ENCODE measurements at places on chromosomes 4 and X.

- no peak for DNase-seq
Measured at GRCh38 chr4:38728631-38729141, 54.1 kb downstream of the TLR10 start.

GRCh38 chr4:16858275-16858752 is 40.1 kb downstream of the LDB2 start:
- peak; percentile 88 for DNase-seq

DNA sequence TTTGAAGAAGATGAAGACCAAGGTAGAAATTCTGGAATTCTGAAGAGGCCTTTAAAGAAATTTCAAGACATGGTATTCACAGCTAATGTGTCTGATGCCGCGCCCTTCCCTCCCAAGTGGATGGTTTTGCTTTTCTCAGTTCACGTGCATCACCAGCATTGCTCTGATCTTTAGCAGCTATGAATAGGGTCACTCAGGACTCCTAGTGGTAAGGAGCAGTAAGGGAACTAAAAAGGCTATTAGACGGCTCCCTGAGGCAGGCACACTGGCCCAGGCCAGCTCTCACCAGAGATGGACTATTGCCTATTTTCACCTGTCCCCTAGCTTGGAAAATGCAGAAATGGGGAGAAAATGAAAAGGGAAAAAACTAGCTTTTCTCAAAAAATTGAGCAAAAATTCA is 447.5 kb upstream of the RASGEF1B start:
- DNase-seq = peak; percentile 3

DNA sequence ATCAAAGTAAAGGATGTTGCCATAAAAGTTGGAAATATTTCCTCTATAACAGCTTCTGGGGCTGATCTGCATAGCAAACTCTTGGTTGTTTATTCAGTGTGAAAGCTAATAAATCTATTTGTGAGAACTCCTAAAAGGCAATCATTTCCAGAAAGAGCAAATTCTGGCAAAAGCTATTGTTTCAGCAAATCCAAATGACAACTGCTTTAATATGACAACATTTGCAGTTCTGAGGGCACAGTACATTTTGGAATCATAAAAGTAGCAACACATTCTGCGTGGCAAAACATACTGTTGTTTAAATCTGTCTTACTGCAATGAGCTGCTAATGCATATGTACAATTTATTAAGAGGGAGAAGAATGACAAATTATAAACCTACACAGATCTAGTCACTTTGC is 818.1 kb downstream of the FSTL5 start:
- DNase-seq = no peak

DNA sequence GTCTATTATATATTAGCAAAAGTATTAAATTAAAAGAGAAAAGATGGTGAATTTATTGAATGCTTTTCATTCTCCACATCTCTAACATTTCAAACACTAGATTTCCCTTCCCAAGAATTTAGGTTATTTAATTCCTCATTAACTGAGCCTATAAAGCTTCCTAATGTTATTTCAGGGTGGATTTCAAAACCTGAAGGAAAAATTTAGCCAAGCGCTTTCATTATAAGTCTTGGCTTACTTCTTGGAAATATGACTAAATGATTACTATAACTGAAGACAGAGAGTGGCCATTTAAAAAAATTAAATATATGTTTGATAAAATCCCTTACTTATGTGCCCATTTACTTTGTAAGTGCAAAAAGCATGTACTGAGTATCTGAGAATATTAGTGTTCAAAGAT is 141.8 kb upstream of the ARSJ start:
- DNase-seq = no peak

DNA sequence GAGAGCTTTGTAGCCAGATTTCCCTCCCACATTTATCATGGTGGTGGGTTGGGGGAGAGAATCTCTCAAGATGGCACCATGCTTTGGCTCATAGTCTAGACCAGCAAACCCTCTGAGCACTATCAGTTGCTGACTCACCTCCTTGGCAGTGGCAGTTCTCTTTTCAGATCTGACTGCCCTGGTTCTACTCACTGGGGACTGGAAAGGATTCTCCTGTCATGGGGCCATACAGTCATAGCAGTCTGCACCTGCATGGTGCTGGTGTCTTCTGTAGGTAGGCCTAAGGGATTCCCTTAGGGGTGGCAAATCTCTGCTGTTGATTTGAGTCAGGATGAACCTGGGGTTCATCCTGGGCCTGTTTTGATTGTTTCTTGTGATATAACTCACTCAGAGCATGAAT is 2.6 kb downstream of the TEX13B start:
- DNase-seq = no peak

GRCh38 chrX:110304884-110305283 is 13.0 kb downstream of the AMMECR1 start:
- no peak for DNase-seq

DNA sequence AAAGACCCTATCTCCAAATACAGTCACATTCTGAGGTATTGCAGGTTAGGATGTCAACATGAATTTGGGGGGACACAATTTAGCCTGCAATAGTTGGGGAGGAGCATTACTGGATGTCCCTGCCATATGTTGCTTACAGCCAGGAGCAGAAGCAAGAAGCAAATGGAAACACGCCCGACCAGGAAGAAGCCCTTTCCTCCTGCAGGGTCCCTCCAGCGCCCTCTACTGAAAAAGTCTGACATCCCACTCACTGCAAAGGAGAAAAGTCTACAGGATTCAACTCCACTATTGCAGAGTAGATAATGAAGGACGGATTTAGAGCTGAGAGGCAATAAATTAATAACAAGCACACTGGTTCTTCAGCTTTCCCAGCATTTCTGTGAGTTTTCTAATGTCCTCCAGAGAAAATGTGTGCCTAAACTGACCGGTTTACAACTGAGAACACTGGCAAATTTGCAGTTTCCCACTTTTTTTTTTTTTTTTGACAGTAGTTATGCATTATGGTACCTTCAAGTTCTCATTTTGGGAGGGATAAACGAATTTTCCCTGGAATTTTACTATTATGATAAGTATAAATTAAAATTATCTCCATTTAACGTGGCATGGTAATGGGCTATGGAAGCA is 31.7 kb downstream of the COQ2 start:
- peak; percentile 68 for DNase-seq

DNA sequence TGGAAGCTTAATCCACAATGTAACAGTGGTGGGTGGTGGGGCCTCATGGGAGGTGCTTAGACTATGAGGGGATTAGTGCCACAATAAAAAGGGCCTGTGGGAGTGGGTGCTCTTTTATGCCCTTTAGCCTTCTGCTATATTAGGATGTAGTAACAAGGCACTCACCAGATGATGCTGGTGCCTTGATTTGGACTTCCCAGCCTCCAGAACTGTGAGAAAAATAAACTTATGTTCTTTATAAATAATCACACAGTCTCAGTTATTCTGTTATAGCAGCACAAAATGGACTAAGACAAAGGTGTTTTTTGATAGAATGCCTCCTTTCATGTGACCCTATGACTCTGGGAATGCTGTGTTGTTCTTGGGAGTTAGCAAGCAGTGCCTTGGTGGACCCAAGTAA is 89.8 kb downstream of the STIM2 start:
- DNase-seq = no peak

- peak; percentile 93 for DNase-seq
Measured at GRCh38 chrX:65677954-65678469, 10.6 kb downstream of the MSN start.

DNA sequence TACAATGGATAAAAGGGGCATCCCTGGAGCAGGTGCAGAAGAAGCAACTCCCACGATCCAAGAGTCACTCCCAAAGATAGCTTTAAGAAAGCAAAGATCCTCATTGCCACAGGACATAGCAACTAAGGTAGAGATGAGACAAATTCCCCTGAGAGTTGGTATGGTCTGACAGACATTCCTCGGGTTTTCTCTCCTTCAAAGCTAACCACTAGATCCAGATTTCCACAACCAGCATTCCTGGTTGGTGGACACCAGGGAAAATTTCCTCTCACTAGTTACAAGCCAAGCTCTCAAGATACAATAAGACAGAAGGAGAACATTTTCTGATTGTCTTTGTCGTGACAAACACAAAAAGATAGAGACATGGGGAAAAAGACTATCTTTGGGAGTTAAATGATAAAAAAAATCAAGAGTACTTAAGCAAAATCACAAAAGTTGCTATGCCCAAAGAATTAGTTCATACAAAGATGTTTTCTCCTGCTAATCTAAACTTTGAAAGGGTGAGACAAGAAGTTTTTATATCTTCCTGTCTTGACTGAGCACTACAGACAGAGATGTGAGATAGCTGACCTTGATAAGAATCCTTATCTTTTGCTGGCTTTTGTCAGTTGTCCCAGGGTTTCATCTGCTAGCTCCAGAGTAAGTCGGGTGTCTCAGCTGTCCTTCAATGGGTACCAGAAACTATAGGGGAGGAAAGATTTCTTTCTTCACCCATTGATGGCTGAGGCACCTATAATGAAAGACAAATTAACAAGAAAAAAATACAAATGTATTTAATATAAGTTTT is 200.5 kb downstream of the CENPC start:
- DNase-seq = no peak

- no peak for DNase-seq
Measured at GRCh38 chr4:113146876-113147358, 97.5 kb downstream of the ANK2 start.

DNA sequence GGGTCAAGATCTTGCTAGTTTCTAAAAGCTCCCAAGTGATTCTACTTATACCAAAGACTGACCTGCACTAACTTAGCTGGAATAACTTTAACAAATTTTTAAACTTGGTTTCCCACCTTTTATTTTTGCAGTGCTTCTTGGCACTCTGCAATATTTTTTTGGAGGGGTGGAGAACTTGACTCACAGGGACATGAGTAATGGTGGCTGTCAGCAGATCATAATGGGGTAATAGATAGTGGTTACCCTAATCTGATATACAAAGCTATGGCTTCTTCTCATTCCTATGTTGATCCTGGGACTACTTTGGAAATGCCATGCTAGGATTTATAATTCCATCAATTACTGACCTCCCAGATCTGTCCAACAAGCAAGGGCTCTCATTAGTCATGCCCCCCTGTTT is 295.7 kb downstream of the GPAT3 start:
- DNase-seq = peak; percentile 18

DNA sequence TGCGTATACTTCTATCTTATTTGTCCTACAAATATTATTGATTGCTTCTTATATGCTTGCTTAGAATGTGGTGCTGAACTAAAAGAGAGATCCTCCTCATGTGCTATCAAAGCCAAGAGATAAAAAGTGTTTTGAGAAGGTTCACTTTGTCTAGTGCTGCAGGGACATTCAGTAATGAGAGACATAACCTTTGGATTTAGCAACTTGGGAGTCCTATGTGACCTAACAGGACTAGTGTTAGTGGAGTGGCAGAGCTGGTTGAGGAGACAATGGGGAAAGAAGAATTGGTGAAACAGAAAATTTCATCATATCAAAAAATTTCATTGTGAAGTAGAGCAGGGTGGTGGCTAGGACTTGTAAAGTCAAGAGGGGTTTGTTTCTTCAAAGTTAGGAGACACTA is 117.0 kb downstream of the RAPGEF2 start:
- no peak for DNase-seq

DNA sequence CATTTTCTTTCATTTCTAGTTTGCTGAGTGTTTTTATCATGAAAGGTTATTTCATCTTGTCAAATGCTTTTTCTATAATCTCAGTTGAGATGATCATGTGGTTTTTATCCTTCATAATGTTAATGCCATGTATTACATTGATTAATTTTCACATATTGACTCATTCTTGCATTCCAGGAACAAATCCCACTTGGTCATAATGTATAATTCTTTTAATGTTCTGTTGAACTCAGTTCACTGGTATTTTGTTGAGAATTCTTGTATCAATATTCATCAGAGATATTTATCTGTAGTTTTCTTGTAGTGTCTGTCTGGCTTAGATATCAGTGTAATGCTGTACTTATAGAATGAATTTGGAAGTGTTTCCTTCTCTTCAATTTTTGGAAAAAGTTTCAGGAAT is 16.7 kb upstream of the LHFPL1 start:
- DNase-seq = peak; percentile 77

All from fibroblast of skin of abdomen (primary cell).